ENCODE measurements at places on chromosomes 12 and 14.
A peak's percentile ranks its signal among the peaks of the same experiment; 100 is the strongest.

- no peaks in the 10 kb centered on the region for H3K27me3 ChIP-seq
- no peak overlapping the region for H3K4me3 ChIP-seq
- no peak for DNase-seq
Observed at GRCh38 chr12:58069268-58069963, 128.0 kb downstream of the ATP23 start.

DNA sequence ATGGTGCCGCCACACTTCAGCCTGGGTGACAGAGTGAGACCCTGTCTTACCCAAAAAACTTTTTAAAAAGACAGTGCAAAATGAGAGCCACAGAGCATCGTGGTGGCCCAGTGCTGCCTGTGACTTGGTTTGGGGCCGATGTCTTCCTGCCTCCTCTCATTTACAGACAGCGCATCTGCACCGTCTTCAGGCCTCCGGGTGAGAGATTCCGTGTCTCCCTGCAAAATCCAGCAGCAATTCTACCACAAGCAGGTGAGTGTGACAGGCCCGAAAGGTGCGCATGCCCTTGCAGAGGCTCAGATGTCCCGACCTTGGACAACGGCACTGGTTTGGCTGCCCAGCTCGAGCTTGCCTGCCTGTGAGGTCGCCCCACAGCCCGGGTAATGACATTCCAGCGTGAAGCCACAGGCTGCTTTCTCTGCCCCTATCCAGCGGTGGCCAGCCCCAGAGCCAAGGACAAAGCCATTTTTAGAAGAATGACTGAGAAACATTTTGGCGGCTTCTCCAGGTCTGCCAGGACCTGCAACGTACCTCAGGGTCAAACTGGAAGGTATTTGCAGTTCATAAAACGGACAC lies 70.3 kb upstream of the RFLNA start:
- no peak for DNase-seq
- no peak overlapping the region for H3K27ac ChIP-seq
- H3K27me3 ChIP-seq = peaks cover 58% of the 10 kb centered on the region

GRCh38 chr12:11814374-11814773 lies 164.9 kb downstream of the ETV6 start:
- H3K4me3 ChIP-seq = no peak overlapping the region
- H3K27ac ChIP-seq = peak overlapping the region; percentile 87
- no peaks in the 10 kb centered on the region for H3K27me3 ChIP-seq
- no peaks in the 10 kb centered on the region for H3K36me3 ChIP-seq
- no peak for DNase-seq
- peaks cover 79% of the 10 kb centered on the region for H3K4me1 ChIP-seq

- no peak overlapping the region for H3K27ac ChIP-seq
- peaks cover 100% of the 10 kb centered on the region for H3K27me3 ChIP-seq
- DNase-seq = no peak
Observed at GRCh38 chr12:48977290-48978281, 536 bp upstream of the WNT1 start.

DNA sequence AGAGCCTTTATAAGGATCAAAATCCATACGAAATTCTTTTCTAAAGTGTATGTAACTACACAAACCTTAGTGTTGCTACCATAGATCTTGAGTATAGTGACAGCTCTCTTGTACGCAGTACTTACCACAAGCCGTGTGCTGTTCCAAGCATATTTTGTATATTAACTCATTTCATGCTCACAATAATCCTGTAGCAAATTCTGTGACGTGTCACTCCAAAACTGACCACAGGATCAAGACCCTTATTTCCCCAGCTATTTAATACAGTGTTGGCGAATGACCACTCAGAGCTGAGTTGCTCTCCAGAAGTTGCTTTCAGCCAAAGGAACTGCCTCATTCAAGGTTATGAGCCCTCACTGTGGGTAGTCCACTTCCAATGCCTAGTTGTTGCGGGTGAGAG lies 169.8 kb downstream of the BTG1 start:
- no peak overlapping the region for H3K4me3 ChIP-seq
- no peak overlapping the region for H3K27ac ChIP-seq
- H3K36me3 ChIP-seq = no peaks in the 10 kb centered on the region
- H3K4me1 ChIP-seq = peaks cover 19% of the 10 kb centered on the region
- no peaks in the 10 kb centered on the region for H3K27me3 ChIP-seq

DNA sequence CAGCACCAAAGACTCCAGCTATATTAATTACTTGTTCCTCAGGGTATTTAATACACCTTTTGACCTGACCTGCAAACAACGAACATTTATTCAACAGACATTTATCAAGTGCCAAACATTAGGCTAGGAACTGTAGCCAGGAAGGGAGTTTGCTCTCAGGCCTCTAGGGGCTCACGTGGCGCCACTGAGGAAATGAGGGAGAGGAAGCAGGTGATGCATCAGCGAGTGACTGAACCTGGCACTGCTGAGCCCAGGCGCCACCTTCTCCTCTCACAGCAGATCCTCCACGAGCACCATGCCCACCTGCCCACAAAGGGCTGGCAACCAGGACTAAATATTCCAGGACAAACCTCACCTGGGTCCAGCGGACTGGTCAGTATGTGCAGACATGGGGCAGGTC lies 50.2 kb downstream of the SETD3 start:
- no peak overlapping the region for H3K27ac ChIP-seq
- no peak overlapping the region for H3K4me3 ChIP-seq
- no peaks in the 10 kb centered on the region for H3K27me3 ChIP-seq
- H3K4me1 ChIP-seq = peaks cover 33% of the 10 kb centered on the region
- no peak for DNase-seq
- peaks cover 48% of the 10 kb centered on the region for H3K36me3 ChIP-seq

DNA sequence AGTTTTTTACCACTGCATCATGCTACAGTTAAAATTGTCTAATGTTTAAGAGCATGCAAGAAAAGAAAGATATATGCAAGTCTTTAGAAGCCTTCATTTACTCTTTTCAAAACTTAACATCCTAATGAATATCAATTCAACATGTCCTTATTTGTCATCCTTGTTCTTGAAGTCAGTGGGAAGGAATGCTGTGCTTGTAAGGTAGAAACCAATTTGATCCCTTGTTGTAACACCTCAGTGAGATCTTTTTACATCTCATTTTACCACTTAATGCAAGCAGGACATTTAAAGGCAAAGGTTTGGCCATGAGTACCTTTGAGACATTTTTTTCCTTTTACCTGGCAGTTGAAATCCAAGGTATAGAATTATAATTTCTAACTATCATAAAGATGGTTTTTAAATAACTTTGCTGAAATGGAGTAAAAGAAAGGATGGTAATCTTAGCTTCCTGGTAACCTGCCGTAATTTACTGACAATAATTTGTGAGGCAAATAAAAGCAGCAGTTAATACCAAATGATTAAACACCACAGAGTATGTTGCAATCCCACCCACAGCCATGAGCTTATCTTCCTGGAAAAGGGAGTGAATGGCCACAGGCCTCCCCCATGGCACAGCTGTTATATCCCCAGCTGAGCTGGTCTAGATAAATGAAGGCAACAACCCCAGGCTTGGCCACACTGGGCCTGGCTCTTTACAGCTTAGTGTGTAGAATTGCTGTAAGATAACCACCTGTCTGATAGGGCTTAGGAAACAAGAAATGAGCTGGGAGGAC lies 33.2 kb upstream of the STRN3 start:
- H3K4me1 ChIP-seq = peaks cover 13% of the 10 kb centered on the region
- no peaks in the 10 kb centered on the region for H3K36me3 ChIP-seq
- no peak overlapping the region for H3K4me3 ChIP-seq
- H3K27me3 ChIP-seq = no peaks in the 10 kb centered on the region
- no peak overlapping the region for H3K27ac ChIP-seq

GRCh38 chr14:98888927-98889835 lies 382.8 kb downstream of the BCL11B start:
- no peaks in the 10 kb centered on the region for H3K4me1 ChIP-seq
- no peaks in the 10 kb centered on the region for H3K36me3 ChIP-seq
- H3K27ac ChIP-seq = no peak overlapping the region
- DNase-seq = no peak
- peaks cover 51% of the 10 kb centered on the region for H3K27me3 ChIP-seq

DNA sequence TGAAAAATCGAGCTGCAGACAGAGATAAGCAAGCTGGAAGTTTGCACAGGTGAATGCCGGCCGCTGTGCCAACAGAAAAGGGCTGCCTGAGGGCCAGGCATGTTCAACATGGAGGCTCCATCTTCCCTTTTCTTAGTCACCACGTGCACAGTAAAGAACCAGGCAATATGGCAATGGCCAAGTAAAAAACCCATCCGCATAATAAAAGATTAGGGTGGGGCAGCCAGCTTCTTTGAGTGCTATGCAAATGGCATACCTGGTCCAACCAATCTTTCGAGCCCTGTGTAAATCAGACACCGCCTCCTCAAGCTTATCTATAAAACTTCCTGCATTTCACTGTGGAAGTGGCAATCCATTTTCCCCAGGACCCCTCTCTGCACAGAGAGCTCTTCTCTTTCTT lies 16.7 kb downstream of the PNP start:
- H3K4me3 ChIP-seq = no peak overlapping the region
- peaks cover 22% of the 10 kb centered on the region for H3K4me1 ChIP-seq
- no peak for DNase-seq
- H3K27ac ChIP-seq = no peak overlapping the region

DNA sequence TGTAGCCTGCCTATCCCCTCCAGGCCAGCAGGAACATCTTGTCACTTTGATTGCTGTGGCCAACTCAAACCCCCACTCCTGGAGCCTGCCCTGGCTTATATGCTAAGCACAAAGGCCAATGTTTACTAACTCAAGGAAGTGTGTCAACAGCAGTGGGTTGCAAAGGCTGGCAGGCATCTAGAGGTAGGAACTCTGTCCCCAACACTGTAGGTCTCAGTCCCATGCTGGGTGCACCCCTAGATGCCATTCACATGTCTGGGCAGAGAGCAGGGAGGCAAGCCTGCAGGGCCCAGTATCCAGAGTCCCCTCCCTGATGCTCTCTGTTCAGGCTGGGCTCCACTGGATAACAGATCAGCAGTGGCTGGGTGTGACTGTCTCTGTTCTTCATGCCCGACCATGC lies 1.6 kb upstream of the HPD start:
- DNase-seq = no peak
- no peak overlapping the region for H3K4me3 ChIP-seq
- peaks cover 20% of the 10 kb centered on the region for H3K4me1 ChIP-seq
- no peaks in the 10 kb centered on the region for H3K27me3 ChIP-seq
- peak overlapping the region; percentile 89 for H3K27ac ChIP-seq

GRCh38 chr14:90652626-90653025 lies 163.6 kb downstream of the TTC7B start:
- H3K4me1 ChIP-seq = peaks cover 20% of the 10 kb centered on the region

All from left ventricle myocardium inferior (tissue), 1 donor.